ENCODE measurements at places on chromosomes 12 and 14.

GRCh38 chr12:29752121-29752520 lies 31.6 kb downstream of the TMTC1 start:
- DNase-seq = no peak

GRCh38 chr14:29310757-29311156 lies 544.2 kb downstream of the FOXG1 start:
- DNase-seq = no peak

DNA sequence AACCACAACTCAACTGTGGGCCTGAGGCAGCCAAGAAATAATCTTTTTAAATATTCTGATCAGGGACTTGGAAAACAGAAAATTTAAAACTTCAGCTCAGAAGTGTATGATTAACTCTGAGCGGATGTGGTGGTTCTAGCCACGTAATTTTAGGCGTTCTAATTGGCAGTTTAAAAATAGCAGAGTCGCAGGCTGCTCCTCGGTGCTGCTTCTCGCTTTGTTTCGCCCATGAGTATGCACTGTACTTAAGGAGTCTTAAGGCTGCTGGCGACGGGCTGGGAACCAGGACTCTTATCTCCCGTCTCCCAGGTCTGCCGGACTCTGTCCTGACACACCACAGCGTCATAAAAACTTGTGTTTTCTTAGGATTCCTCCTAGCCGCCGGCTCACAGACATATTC lies 113.4 kb upstream of the PELI2 start:
- DNase-seq = no peak

DNA sequence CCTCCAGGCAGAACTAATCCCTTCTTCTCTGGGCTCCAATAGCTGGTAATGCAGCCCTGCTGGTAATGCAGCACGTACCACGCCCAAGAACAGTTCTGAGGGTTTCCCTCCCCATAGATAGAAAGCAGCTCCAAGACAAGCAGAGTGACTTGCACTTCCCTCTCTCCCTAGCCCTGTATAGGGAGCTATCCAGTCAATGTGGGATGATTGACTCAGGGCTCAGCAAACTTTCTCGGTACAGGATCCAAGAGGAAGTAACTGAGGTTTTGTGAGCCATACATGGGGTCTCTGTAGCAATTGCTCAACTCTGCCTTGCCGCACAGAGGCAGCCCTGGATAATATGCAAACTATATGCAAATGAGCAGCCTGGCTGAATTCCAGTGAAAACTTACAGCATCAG lies 15.5 kb upstream of the FKBP4 start:
- no peak for DNase-seq

DNA sequence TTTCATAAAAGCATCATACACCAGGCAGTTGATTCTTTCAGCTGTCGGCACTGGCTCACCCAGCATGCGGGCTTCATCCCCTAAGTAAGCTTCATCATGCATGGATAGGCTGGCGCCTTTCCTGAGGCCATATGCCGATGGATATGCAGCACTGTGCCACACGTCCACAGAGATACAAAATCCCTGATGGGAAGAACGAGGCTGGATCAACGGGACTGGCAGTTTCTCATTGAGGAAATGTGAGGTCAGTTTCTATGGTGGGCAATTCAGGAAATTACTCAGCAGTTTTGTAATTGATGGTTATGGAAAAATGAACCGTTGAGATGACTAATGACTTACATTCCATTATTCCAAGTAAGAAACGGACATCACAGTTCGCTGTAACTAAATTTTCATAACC lies 453.8 kb downstream of the TMEM121 start:
- no peak for DNase-seq

DNA sequence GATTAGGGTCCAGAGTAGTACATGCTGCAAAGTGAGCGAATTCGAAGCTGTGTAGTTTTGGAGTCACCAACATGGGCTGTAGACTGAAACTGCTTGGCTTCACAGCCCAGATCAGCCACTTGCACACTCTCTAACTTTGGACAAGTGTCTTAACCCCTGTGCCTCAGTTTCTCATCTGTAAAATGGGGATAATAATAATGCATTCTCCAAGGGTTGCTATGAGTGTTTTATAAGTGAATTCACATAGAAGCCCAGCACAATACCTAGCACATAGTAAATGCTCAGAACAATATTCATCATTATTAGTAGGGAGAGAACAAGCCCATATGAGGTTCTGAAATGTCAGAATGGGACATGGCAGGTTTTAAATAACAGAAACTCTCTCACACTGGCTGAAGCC lies 10.4 kb downstream of the WSCD2 start:
- no peak for DNase-seq

DNA sequence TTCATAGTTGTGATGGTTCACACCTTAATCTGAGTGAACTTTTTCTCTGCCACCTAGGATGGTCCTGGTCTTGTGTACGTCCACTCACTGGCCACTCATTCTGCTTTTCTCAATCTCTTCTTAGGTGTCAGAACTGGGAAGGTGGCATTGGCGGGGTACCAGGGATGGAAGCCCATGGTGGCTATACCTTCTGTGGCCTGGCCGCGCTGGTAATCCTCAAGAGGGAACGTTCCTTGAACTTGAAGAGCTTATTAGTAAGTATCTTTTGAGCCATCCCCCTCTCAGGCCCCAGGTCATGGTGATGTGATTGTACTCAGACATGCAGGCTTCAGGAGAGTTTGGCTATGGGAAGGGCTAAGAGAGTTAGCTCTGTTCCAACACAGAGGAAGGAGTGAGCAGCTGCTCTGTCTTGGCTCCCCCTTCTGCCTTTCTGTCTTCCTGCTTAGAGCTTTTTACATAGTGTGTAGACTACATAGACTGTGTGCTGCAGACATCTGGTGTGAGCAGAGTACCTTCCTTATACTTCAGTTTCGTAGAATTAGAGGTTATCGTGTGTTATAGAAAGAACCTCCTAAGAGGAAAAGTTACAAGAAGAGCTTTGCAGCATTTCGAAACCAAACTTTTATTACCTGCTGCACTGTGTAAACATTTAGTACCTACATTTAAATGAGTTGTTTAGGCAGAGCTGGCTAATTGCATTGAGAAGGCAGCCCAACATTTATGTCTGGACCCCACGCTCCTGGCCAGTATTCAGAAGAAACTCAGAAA lies 54.2 kb downstream of the FNTB start:
- no peak for DNase-seq

DNA sequence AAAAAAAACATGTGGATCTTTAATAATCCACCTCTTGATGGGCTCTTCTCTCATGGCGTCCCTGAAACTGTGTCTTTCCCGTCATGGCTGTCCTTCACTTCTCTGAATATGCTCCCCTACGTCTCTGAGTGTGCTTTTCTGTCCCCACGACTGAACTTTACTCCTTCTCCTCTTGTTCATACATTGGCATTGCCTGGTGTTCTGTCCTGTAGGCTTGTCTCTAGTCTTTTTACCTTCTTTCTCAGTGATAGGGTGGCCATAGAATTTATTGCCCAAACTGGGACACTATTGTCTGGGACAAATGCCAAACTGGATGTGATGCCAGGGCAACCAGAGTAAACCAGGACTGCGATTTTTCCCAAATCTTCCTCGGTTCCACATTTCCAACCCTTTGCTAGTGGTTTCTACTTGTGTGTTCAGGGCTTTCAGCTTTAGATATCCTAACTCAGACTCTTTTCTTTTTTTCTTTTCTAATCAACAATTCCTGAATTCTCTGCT lies 202.2 kb downstream of the ATP23 start:
- DNase-seq = no peak

DNA sequence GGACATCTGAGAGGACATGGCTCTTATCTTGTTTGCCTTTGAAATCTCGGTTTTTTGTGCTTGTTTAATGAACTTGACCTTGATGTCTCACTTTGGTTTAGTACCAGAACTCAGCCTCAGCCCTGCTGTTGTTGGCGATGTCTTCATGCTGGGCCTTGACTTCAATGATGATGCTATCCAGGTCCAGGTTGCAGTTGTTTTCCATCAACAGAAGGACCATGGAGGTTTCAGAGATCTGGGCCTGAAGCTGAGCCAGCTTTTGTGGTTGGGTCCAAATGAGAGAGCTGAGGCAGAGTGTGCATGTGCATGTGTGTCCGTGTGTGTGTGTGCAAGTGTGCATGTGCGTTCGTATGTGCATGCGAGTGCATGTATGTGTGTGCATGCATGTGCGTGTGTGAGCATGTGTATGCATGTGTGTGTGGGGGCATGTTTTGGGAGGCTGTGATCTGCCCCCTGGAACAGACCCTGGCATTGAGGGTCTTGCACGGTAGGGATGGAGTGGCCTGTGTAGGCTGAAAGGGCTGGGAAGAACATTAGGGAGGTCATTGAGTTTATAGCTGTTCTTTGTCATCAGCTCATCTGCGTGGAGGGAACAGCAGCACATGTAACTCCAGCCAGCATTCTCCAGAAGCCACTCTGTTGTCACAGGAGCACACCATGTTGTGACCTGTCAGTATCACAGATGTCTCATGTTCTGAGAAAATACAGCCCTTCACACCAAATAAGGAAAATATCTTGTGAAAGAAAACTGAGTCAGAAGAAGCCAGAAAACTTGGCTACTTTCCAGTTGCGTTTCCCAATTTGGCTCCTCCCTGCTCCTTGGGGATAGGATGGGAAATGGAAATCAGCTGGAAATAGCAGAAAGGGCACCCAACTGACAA lies 10.0 kb upstream of the KRT82 start:
- no peak for DNase-seq

- DNase-seq = no peak
These were observed 390.6 kb downstream of the DPF3 start for GRCh38 chr14:72503271-72503670.

- DNase-seq = no peak
These were observed 87.9 kb downstream of the SYNE3 start for GRCh38 chr14:95428557-95428956.

DNA sequence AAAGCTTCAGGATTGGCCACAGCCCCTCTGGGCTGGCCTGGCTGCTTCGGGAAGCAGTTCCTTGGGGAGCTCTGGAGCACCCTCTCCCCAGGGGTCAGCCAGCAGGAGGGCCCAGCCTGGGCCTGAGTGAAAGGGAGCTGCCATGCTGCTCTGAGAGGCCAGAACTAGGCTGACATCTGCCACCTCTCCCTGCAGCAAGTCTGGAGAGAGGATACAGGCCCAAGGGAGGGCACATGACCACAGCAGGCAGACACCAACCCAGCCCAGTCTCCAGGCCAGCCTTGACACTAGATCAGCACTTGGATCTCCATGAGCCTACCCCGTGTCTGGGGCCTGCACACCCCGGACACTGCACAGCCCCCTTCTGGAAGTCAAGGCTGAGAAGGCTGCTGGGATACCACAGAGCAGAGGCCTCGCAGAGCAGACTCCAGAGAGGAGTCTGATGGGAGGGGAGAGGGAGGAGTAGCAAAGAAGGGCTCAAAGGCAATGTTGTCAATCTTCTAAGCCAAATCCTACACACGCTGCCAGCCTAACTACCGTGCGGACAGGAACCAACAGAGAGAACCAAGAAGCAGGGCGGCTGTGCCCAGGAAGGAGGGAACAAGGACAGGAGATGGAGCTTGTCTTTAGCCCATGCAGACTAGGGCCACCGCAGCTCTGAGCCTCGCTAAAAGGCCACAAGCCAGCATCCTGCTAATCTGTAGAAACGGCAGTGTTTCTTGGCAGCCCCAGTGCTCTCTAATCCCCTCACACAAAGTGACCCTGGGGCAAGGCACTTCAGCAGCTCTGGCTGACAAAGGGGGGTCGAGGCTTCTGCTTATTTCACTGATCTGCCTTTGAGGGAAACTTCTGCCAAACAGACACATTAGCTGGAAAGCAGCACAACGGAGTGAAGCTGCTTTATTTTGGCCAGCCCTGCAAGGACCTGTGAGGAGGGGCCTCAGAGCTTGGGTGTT lies 12.9 kb downstream of the COL2A1 start:
- DNase-seq = no peak

GRCh38 chr14:24416254-24416931 lies 13.1 kb downstream of the CBLN3 start:
- no peak for DNase-seq

- DNase-seq = no peak
These were observed 29.4 kb upstream of the ESRRB start for GRCh38 chr14:76346391-76347160.

GRCh38 chr14:24692382-24693352 lies 58.7 kb upstream of the GZMB start:
- no peak for DNase-seq

- no peak for DNase-seq
These were observed 23.5 kb downstream of the ATP5MC2 start for GRCh38 chr12:53652366-53652765.

GRCh38 chr14:75142494-75142893 lies 15.6 kb upstream of the NEK9 start:
- DNase-seq = no peak

DNA sequence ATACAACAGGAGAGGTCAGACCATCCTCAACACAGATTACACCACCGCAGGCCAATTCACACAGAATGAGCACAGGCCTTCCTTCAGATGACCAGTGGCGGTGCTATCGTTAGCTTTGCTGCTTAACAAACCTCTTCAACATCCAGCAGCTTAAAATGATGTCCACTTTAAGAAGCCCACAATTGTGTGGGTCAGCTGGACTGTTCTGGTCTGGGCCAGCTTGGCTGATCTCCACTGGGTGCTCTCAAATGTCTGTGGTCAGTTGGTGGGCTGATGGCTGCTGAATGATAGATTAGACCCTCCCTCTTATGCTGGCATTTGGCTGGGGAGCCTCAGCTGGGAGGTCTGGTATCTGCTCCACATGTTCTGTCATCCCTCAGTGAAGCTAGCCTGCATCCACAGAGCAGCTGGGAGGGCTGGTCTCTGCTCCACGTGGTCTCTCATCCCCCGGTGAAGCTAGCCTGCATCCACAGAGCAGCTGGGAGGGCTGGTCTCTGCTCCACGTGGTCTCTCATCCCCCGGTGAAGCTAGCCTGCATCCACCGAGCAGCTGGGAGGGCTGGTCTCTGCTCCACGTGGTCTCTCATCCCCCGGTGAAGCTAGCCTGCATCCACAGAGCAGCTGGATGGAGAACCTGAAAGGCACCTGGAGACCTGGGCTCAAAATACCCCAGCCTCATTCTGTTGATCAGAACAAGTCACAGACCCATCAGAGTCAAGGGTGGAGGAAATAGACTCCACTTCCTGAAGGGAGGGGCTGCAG lies 203.6 kb upstream of the DIO3 start:
- no peak for DNase-seq

DNA sequence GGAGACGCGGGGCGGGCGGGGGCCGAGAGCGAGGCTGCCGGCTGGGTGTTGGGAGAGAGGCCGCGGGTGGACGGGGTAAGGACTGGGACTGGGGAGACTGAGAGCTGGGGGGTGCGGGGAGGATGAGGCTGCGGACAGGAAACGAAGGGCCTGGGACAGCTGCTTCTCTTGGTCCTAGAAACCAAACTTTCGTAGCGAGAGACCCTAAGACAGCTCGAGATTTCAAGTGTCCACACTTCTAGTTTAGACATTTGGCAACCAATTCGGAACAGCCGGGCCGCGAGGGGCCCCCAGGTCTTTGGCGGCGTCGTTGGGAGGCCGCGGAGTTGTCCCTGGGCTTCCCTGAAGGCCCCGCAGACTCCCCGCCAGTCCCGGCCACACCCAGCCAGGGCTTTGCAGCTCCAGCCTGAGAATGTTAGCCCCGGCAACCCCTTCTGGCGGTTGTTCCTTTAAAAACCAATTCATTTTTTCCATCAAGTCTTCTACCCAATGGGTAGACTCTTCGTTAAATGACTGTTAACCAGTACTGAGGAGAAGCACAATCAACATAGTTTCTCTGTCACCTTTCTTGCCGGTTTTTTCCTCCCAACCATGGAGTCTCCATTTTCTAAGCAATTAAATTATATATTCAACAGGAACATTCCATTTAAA lies 11.5 kb downstream of the NKX2-1 start:
- DNase-seq = no peak
